NCI-H524 (cell line): ENCODE measurements at places on chromosomes 6 and 20.

DNA sequence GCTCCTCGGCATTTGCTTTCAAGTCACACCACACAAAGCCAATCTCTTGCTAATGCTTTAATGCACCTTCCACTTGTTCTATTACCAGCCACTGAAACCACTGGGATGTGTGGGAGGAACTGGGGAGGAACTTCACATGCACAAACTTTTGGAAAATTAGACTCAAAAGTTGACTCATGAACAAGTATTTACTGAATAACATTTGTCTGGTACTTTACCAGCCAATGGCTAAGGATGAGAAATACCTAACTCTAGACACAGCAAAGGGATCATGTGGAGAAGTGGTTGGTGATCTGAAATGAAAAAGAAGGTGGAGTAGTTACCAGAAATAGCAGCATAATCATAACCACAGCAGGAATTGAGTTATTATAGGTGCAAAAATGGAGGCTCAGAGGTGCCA, 554.0 kb upstream of the NOX3 start:
- DNase-seq: no peak

GRCh38 chr20:17825960-17826843, 126.4 kb downstream of the BANF2 start:
- no peak for DNase-seq

- DNase-seq: no peak
Observed at GRCh38 chr6:34804543-34804942, 12.7 kb downstream of the BLTP3A start.

DNA sequence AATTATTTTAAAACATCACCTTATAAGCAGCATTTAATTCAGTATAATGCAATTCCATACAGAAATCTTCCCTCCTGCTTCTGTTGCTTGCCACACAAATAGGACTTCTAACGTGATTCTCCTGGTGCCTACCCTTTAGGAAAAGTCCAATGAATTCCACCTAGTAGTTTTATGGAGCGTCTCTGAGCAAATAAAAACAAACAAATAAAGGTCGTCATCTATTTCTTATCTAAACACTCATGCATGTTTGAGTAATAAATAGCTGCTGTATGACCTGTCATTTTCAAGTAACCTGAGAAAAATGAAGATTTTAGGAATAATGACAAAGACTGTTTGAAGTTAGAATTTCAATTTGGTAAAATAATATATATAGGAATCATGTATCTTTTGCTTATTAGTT, 102.7 kb downstream of the BMP5 start:
- DNase-seq: no peak

GRCh38 chr6:129893640-129894039, 32.5 kb upstream of the TMEM244 start:
- DNase-seq: peak; percentile 20

GRCh38 chr6:126907312-126907711, 211.2 kb upstream of the RSPO3 start:
- DNase-seq: no peak

DNA sequence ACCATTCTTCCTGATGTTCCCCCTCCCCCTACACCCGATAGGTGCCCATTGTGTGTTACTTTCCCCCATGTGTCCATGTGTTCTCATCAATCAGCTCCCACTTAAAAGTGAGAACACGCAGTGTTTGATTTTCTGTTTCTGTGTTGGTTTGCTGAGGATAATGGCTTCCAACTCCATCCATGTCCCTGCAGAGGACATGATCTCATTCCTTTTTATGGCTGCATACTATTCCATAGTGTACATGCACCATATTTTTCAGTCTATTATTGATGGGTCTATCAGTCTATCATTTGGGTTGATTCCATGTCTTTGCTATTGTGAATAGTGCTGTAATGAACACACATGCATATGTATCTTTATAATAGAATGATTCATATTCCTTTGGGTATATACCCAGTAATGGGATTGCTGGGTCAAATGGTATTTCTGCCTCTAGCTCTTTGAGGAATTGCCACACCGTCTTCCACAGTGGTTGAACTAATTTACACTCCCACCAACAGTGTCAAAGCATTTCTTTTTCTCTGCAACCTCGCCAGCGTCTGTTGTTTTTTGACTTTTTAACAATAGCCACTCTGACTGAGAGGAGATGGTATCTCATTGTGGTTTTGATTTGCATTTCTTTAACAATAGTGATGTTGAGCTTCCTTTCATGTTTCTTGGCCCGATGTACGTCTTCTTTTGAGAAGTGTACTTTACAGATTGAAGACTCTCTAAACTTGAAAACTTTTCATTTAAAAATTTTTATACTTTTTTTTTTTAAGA, 41.0 kb upstream of the GCNT2 start:
- no peak for DNase-seq

DNA sequence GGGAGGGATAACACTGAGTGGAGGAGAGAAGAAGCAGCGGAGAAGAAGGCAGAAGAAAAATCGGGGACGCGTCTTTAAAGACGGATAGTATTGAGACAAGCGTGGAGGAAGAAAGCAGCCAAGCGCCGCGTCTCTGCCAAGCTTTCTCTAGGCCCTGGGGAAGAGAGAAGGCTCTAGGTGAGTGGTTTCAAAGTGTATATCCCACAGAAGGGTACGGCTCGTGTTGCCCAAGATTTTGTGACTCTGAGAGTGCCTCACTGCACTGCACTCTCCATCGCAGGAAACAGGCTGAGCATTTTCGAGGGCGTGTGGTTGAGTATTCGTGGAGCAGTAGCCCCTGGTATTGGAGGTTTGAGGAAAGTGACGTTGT, 185.4 kb downstream of the TRIM27 start:
- peak; percentile 7 for DNase-seq

- DNase-seq: no peak
Observed at GRCh38 chr20:14902432-14903089, 565.1 kb upstream of the FLRT3 start.

GRCh38 chr20:37728635-37728983, 34.8 kb downstream of the CTNNBL1 start:
- DNase-seq: no peak

GRCh38 chr6:13222048-13222447, 106.3 kb downstream of the TBC1D7 start:
- DNase-seq: no peak

DNA sequence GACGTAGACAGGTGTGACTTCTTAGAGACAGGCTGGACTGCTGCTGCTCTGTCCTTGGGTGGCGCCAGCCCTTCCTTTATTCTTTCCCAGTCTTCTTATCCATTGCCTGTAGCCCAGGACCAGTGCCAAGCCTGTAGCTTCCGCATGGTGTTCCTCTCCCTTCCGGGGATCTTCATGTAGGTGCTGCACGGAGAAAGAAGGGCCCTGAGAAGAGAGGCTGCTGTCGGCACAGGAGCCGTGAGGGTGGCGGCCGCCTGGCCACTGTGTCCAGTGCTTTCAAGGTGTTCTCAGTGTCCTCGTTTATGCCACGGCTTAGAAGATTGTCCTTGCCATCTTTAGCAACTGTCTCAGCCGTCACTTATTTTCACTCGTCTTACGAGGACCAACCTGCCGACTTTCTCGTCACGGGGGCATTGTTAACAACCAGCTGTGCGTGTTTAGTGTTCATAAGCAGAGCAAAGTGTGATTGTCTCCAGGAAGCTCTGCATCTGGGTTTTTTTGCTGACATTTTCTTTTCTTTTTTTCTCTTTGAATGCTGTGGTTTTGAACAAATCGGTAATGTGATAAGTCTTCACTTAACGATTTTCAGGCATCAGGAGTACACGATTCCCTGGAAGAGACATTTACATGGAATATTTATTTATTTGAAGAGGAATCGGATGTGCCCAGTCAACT, 61.2 kb downstream of the PPP1R14C start:
- no peak for DNase-seq

DNA sequence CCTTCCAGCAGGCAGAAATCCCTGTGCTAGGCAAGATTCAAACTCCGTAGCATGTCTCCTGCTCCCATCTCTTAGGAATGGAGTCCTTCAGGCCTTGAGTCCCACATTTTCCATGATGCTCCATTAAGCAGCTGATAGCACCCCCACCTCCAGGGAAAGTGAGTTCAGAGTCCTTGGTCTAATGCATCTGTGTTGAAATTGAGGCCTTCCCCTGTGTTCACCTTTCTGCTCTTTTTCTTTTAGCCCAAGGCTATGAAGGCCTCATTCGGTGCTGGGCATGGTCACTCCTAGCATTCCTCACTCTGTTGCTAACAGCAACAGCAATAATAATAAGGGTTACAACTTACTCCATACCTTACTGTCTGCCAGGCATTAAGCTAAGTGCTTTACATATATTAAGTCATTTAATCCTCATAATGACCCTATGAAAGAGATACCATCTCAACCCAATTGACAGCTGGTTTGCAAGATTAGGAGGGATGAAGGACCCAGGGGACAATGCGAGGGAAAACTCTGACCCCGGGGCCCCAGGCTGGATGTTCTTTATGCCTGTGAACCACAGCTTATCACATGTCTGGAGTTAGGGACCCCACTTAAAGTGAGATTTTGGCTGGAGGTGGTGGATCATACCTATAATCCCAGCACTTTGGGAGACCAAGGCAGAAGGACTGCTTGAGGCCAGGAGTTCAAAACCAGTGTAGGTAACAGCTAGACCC, 17.5 kb upstream of the PANK2 start:
- DNase-seq: peak; percentile 97

GRCh38 chr6:218153-219018, 73.9 kb upstream of the DUSP22 start:
- DNase-seq: no peak

DNA sequence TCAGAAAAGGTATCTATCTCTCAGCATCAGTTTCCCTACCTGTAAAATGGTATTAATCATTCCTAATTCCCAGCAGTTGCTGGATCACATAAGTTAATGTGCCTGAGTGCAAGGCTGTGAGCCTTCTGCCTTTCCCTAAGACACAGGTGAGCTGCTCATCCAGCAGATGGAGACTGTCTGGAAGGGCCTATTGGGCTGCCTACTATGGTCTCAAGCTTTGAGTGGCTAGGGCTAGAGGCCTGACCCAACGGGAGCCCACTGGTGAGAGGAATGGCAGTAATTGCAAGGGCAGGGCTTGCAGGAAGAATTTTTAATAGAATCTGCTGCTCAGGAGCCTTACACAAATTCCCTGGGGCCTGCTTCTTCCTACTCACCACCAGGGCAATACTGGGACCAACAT, 4.3 kb downstream of the KHDC1 start:
- no peak for DNase-seq

GRCh38 chr20:24662752-24663365, 193.4 kb downstream of the SYNDIG1 start:
- peak; percentile 71 for DNase-seq

DNA sequence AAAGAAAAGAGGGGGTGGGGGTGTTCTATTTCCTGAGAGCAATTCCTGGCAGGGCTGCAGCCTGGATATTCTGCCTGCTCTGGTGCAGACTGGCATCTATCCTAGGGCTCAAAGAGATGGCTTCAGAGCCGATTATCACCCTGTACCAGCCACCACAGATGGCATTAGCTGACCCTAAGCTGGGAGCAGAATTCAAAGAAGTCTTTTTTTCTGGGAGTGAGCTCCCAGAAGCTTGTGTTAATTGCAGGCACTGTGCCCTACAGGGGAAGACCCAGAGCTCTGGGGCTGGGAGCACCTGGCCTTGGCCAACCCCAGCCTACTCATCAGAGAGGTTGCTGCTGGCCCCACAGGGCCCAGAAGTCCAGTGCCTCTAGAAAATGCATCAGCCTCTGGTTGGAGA, 85.9 kb downstream of the PXDC1 start:
- no peak for DNase-seq

DNA sequence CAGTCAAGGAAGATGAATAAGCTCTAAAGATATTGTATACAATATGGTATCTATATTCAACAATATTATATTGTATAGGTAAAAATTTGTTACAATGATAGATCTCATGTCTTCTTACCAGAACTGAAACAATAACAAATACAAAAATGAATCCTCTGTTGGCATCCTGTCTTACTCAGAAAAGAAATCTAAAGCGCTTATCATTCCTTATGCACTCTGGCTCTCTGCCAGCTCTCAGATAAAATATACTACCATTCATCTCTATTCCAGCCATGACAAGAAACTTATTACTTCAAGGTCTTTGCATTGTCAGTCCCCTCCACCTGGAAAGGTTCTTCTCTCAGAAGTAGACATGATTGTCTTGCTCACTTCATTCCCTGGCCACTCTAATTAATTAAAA, 138.6 kb downstream of the THEMIS start:
- no peak for DNase-seq

DNA sequence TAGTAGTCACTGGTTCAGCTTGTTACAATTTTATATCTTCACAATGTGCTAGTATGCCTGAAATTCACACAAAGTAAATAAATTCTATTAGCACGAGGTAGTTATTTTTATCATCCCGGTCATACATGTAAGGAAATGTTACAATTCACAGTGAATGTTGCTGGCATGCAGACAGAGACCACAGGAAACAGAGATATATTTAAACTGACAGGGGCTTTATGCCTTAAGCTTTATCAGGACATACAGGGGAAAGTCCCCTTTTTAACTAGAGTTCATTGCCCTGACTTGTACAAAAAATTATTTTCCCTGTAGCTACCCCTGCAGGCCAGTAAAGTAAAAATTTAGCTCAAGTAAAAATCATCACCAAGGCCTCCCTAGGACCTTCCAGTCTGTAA, 712.0 kb upstream of the NRSN1 start:
- DNase-seq: peak; percentile 11

DNA sequence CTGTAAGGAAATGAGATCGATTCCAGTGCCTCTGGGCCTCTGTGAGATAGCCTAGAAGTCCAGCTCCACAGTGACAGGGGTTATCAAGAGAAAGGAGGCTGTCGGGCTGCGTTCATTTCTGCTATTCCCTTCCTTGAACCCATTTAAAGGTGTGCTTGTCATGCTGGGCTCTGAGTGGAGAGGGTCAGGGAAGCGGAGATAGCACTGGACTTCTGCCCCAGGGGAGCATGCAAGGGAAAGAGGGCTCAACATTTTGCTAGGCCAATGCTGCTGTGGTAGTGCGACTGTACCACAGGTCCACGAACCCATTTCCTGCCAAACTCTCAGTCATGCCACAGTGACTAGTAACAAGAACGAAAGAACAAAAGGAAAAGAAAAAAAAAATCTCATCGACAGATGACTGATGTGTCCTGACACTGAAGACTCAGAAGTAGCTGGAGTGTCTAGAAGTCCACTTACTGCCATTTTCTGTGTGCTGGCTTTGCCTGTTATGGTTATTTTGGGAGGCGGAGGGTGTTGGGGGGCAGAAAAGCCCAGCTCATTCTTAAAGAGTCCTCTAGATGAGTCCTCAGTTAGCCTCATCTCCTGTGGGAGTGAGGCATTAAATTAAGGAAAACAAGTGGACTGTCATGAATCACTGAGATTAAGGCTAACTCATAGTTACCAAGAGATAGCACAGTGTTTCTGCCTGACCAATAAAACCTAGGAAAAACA, 8.1 kb downstream of the NEDD9 start:
- no peak for DNase-seq
